Activated naive CD8-positive, alpha-beta T cell treated with anti-CD3 and anti-CD28 coated beads, Interleukin-2, amount 50 U/mL, for 16 hours (primary cell): ENCODE measurements at places on chromosomes 7 and 10.

DNA sequence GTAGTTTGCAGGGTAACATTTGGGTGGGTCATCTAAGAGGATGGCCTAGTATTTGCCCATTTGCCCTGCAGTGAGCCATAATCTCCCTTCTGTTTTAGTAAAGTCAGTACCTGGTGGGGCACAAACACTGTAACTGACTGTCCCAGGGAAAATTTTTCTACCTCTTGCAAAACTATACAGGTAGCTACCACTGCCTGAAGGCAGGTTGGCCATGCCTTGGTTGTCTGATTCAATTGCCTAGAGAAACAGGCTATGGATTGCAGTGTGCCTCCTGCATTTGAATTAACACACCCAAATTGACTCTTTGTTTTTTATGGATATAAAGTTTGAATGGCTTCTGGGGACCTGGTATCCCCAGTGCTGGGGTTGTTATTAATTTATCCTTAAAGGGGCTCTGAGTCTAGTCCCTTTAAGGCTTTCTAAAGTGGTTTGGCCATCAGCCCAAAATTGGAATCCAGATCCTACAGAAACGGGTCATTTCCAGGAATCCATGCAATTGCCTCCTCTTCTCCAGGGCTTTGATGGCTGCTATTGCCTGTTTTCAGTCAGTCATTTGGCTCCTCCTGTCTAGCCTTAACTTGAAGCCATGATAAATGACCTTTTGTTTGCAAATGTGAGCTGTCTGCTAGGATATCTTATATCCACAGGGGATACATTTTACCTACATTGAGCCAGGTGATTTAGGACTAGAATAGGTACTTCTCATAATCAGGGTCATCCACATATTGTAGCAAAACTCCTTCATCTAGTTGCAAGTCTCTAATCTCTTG, 89.1 kb downstream of the STRA8 start:
- DNase-seq: no peak

GRCh38 chr10:12405342-12406320, 56.3 kb downstream of the CAMK1D start:
- DNase-seq: no peak

- DNase-seq: peak; percentile 47
Measured at GRCh38 chr10:26438534-26439341, 597 bp downstream of the APBB1IP start.

DNA sequence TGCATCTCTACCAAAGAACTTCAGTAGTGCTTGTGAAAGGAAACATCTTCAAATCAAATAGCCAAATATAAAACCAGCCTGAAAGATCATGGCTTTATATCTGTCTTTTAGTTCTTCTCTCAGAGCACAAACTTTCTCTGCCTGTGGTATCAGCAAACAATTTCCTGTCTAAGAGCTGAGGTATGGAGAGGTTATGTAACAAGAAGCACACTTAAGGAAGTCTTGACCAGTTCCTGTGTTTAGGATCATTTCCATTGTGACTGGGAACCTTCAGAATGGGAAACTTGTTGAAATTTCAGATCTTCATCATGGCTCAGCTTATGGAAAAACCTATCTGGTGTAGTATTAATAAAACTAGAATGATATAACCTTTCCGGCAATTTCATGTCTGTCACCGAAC, 148.8 kb downstream of the MBL2 start:
- no peak for DNase-seq

DNA sequence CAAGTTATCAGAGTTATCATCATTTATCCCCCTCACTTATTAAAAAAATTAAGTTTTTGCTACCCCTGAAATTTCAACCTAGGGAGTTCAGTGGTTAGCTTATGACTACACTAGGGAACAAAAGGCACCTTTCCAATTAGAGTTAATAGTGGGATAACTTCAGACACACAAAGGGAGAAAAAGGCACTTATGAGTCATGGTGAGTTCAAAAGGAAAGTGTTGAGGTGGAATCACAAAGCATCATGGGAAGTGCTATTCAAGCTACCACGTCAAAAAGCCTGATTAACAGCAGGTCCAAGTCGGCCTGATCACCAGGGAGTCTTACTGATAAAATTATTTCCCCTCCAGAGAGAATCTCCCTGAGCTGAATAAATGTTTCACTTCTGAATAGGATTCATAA, 165.7 kb downstream of the C7orf25 start:
- DNase-seq: no peak

- no peak for DNase-seq
Measured at GRCh38 chr7:75992083-75992755, 2.2 kb downstream of the TMEM120A start.
